ENCODE measurements at places on chromosomes 1 and 21. TPM values are rescaled to one million over a fixed set of nuclear protein-coding genes. Genes with fewer than 3 reads are reported as not detected.

The GPR157 gene
- total RNA-seq = 3.4 TPM

The KHDRBS1 gene
- total RNA-seq = 68.0 TPM

The SMIM1 gene
- total RNA-seq = 1.0 TPM

The OR2T29 gene
- not detected for total RNA-seq

The TUFT1 gene
- 11.8 TPM for total RNA-seq

The MOV10 gene
- 38.0 TPM for total RNA-seq

The OR10Z1 gene
- not detected for total RNA-seq

The ZNF648 gene
- not detected for total RNA-seq

The C2CD2 gene
- total RNA-seq = 21.5 TPM

The CFAP107 gene
- not detected for total RNA-seq

The OR2M3 gene
- total RNA-seq = not detected

The TSPAN1 gene
- total RNA-seq = 0.45 TPM

The AADACL4 gene
- total RNA-seq = not detected

The PFDN2 gene
- total RNA-seq = 65.2 TPM

The OR2T11 gene
- not detected for total RNA-seq

The VASH2 gene
- 0.09 TPM for total RNA-seq

The RAB29 gene
- 19.7 TPM for total RNA-seq

The SKI gene
- total RNA-seq = 21.7 TPM

The CCDC30 gene
- total RNA-seq = 0.27 TPM

The AADACL3 gene
- total RNA-seq = not detected

The OR2T33 gene
- total RNA-seq = not detected

Measured in endothelial cell of coronary artery (primary cell).